ENCODE measurements at places on chromosomes 6 and 20.
A peak's percentile ranks its signal among the peaks of the same experiment; 100 is the strongest.

GRCh38 chr6:31401403-31401802 lies 2.0 kb upstream of the MICA start:
- DNase-seq, result peak; percentile 71

GRCh38 chr6:39686976-39687375 lies 38.2 kb downstream of the KIF6 start:
- DNase-seq, result no peak

DNA sequence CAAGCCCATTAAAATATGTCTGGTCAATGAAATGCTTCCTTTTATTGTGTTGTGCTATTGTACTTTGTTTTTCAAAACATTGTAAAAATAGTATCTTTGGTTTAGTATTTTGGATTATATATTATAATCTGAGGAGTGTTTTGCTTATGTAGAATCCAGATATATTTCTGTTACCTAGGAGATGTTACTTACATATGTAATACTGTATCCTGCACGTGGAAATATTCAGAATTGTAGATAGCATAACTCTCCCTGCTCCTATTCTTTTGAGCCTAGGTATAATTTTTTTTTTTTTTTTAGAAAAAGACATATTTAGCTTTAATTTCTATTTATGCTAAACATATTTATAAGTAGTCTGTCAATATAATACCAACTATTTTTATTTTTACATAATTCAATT lies 130.6 kb downstream of the CD109 start:
- DNase-seq, result no peak

- peak; percentile 90 for DNase-seq
Measured at GRCh38 chr6:47669684-47670513, 28.5 kb upstream of the ADGRF4 start.

GRCh38 chr6:123352705-123353104 lies 284.0 kb downstream of the TRDN start:
- DNase-seq, result no peak

DNA sequence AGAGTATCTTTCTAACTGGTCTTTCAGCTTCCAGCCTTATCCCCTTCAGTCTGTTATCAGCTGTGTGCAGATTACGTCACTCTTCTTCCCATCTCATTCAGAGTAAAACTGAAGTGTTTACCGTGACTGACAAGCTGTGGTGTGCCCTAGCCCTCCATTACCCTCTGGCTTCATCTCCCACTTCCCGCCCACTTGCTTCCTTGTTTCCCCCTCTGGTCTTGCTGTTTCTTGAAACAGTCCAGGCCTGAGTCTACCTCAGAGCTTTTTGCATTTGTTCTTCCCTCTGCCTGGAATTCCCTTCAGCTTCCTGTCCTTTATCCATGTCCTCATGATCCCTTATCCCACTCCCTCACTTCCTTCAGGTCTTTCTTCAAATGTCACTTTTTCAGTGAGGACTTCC lies 66.9 kb downstream of the CARMIL1 start:
- DNase-seq, result no peak

DNA sequence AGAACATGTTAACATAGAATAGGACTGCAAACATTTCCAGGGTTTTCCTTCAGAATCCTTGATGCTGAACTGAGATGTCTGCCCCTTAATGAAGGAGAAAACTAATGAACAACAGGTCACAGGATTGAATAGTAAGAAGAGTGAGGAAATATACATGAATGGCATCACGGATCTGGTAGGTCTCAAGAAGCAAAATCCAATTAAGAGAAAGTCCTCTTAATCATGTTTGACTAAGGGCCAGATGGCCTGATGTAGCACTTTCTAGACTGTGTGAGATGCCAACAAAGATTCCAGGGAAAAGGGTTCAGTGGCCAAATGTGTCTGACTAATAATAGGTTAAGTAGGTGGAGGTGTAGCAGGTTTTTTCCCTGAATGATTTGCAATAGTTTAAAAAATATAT lies 13.7 kb upstream of the SHPRH start:
- DNase-seq, result no peak

- DNase-seq, result no peak
Measured at GRCh38 chr20:57398231-57398821, 7.1 kb downstream of the RBM38 start.

- no peak for DNase-seq
Measured at GRCh38 chr6:20137240-20137639, 75.0 kb downstream of the MBOAT1 start.

DNA sequence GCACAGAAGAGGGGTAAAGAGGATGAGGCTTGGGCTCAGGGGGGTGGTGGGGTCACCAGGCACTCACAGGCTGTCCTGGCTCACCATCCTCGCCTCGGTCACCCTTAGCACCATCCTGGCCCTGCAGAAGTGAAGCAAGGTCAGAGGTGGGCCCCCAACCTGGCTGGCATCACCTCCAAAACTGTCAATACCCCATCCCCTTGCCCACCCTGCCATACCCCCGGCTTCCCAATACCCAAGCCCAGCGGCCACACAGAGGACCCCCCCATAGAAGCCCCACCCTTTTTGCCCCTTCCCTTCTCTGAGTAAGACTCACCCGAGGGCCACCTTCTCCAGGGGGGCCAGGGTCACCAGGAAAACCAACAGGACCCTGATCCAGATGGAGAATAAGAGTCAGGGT lies 23.6 kb downstream of the COL11A2 start:
- DNase-seq, result no peak

DNA sequence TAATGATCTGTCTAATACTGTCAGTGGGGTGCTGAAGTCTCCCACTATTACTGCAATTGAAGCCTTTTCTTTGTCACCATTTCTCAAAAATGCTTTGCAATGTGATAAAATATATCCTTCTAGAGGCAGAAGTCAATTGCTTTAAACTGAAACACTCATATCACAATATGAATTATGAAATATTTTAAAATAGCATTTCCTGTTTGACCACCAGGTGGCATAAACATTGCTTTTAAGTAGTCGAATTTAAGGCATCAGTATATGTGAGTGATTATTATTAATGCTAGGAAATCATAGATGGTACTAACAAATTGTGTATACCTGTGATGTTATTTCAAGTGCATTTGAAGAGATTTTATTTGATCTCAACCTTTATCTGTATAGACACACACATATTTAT lies 87.5 kb downstream of the MEI4 start:
- DNase-seq, result no peak

- DNase-seq, result peak; percentile 72
Measured at GRCh38 chr6:683742-684440, 9.0 kb downstream of the EXOC2 start.

- no peak for DNase-seq
Measured at GRCh38 chr6:25659633-25660368, 7.8 kb downstream of the SCGN start.

DNA sequence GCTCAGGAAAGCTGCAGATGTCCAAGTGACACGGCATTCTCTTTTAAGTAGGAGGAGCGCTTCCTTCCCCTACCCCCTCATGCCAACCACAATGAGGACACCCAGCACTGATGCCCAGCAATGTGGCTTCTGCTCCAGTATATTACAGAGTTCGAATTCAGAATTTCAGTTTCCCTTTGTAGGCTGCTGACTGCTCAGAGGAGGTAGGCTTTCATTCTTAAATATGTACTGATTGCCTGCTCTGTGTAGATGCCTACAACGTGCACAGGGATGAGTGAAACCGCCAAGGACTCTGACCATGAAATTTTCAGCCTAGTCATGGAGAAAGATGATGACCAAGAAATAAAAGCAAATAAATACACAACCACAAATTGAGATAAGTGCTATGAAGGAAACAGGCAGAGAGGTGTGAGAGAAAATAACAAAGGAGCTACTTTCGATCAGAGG lies 50.9 kb upstream of the TNFAIP3 start:
- DNase-seq, result no peak

GRCh38 chr6:170554796-170555137 lies 598 bp downstream of the TBP start:
- no peak for DNase-seq

- DNase-seq, result no peak
Measured at GRCh38 chr6:50180646-50181045, 130.9 kb upstream of the DEFB112 start.

GRCh38 chr20:54525916-54526590 lies 50.7 kb downstream of the DOK5 start:
- no peak for DNase-seq

DNA sequence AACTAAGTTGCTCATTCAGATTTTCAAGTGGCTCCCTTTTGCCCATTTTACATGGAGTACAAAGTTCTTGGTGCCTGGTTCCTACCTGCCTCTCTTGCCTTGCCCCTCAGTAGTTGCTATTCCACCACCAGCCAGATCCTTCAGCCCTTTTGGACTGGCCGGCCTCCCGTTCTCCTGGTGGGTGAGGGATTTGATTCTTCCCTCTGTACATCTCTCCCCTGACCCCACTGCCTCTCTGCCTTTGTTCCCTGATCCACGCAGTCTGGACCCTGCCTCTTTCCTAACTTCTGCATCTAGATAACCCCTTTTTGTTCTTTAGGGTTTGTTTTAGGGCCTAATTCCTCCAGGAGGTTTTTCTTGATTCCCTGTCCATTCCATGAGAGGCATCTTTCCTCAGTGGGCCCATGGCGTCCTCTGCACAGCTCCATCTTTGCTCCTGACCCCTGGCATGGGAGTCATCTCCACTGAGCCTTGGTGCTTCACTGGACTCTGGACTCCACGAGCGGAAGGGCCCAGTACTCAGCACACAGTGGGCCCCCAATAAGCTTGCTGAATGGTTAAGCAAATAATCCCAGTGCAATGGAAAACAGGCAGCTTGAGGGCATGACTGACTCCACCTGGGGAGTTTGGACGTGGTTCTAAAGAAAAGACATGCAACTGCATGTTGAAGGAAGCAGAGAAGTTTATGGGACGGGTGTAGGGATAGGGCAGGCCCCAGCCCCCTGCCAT lies 309.3 kb upstream of the SUPT3H start:
- DNase-seq, result no peak

- DNase-seq, result no peak
Measured at GRCh38 chr20:37313546-37314091, 24.2 kb downstream of the MANBAL start.

GRCh38 chr20:32544893-32545840 lies 40.0 kb downstream of the NOL4L start:
- no peak for DNase-seq

GRCh38 chr20:40508821-40509220 lies 180.2 kb downstream of the MAFB start:
- DNase-seq, result no peak

- no peak for DNase-seq
Measured at GRCh38 chr20:50546729-50547314, 36.6 kb downstream of the PTPN1 start.

DNA sequence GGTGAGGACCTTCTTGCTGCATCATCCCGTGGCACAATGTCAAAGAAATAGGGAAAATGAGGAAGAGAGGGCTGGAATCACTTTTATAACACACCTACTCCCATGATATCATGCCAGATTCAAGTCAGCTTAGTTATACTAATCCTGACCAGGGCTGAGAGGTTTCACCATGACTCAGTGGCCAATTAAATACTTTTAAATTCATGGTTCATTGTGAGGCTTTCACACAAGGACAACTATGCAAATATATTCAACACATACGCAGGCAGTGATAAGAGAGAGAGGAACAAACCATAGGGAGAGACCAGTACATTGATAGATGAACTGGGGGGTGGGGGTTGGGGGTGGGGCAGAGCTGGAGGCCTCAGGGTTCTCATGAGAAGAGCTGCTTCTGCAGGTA lies 313.1 kb downstream of the LRFN2 start:
- no peak for DNase-seq

DNA sequence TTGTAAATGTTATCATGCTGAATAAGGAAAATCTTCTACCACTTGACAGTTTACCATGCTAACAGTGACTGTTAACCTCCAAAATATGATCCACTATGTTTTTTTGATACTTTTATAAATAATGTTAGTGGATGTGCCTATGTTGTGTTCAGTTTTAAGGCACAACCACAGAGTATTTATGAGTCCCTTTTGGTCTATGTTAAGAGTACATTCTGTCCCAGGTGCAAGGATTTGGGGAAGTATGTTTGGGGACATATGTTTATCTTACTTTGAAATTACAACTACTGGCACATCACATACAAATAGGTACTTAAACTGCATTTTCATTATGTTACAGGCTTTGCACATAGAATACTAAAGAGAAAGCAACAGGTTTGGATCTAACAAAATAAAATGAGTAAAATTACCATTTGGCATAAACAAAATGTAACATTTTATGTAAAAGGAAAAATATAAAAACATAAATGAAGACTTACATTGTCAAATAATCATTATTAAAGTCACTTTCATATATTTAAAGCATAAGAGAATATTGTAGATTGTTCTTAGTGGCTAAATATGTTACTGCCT lies 71.2 kb downstream of the SESN1 start:
- no peak for DNase-seq

- DNase-seq, result peak; percentile 71
Measured at GRCh38 chr20:41248368-41249024, 69.0 kb downstream of the ZHX3 start.

DNA sequence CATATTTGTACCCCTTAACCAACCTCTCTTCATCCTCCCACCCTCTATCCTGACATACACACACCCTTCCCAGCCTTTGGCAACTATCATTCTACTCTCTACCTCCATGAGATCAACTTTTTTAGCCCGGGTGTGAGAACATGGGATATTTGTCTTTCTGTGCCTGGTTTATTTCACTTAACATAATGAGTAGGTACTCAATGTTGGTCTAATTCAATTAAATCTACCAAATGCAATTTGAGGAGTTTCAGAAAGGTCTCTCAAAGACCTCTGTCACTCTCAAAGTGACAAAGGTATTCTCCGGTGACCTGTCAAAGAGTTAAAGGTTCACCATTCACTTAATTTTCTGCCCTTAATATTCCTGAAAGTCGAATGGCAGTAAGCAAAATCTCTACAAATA lies 87.7 kb downstream of the ME1 start:
- DNase-seq, result no peak

GRCh38 chr6:35808688-35809087 lies 3.5 kb downstream of the LHFPL5 start:
- DNase-seq, result no peak

DNA sequence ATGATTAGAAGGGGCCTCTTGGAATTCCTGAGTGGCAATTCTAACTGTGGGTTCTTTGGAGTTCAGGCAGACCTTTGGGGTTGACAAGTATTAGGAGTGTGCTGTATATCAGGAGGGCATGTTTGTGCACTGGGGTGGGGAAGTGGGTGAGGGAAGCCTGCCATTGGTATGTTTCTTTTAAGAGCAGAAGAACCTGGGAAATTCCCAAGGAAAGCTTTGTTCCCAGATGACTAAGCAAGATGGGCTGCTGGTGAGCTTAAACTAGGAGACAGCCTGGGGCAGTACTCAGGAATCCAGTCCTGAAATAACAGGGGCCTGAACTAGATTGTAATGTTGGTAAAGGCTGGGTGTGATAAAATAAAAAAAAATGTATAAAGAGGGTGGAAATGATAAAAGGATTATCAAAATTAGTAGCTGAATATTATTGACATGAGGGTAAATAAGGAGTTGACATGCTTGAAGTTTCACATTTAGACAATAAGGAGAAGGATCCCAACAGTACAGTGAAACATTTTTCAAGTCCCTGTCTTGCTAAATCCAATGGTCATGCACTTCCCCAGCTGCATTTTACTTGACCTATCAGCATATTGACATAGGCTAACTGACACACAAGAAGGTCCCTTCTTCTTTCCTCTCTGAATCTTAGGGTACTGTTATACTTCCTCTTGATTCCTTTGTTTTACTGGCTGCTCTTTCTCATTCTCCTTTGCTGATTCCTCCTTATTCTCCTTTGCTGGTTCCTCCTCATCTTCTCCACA lies 18.4 kb upstream of the IFNGR1 start:
- peak; percentile 92 for DNase-seq

Data from kidney epithelial cell (primary cell).